ENCODE measurements at places on chromosomes 2 and 18. TPM values are rescaled to one million over a fixed set of nuclear protein-coding genes. Genes with fewer than 3 reads are reported as not detected.
A peak's percentile ranks its signal among the peaks of the same experiment; 100 is the strongest.

- peak; percentile 57 for DNase-seq
- H3K4me1 ChIP-seq, result peaks cover 45% of the 10 kb centered on the region
- H3K36me3 ChIP-seq, result no peaks in the 10 kb centered on the region
- no peaks in the 10 kb centered on the region for H3K27me3 ChIP-seq
These were observed 25.3 kb upstream of the BZW1 start for GRCh38 chr2:200786423-200786822.

DNA sequence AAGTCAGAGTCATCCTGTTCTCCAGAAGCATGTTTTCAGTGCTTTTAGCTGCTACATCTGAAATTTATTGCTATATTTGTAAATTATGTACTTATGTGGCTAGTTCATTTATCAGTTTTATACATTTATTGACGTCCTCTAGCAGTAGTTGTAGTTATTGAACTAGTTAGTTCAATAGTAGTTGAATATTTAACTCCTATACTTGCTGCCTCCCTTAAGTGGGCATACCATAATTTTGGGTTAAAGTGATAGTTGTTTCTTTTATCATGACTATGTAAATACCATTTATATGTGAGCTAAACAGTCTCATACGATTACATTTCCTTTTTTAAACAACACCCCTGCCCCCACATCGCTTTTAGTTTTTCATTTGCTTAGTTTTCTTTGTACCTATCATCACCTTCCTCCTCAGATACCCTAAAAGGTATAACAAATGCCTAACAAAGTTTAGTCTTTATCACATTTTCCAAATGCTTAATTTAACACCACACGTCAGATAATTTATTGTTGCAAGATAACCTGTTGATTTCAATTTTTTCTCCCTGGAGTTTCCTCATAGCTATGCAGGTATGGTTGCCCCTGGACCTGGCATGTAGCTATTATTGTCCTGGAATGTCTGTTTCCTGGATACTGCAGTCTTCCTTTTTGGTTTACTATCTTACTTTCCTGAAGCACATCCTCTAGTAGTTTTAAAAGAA lies 8.8 kb downstream of the MAP4K4 start:
- no peaks in the 10 kb centered on the region for H3K36me3 ChIP-seq
- no peaks in the 10 kb centered on the region for H3K27me3 ChIP-seq
- H3K27ac ChIP-seq, result peak overlapping the region; percentile 82
- H3K4me3 ChIP-seq, result no peak overlapping the region

- no peaks in the 10 kb centered on the region for H3K27me3 ChIP-seq
- H3K36me3 ChIP-seq, result peaks cover 5% of the 10 kb centered on the region
- peaks cover under 1% of the 10 kb centered on the region for H3K4me1 ChIP-seq
- no peak overlapping the region for H3K4me3 ChIP-seq
- no peak overlapping the region for H3K27ac ChIP-seq
- peak; percentile 8 for DNase-seq
These were observed 160.7 kb downstream of the IKZF2 start for GRCh38 chr2:212990697-212991096.

- DNase-seq, result no peak
- H3K36me3 ChIP-seq, result no peaks in the 10 kb centered on the region
- H3K27me3 ChIP-seq, result no peaks in the 10 kb centered on the region
- no peak overlapping the region for H3K27ac ChIP-seq
- H3K4me1 ChIP-seq, result no peaks in the 10 kb centered on the region
- H3K4me3 ChIP-seq, result no peak overlapping the region
These were observed 136.2 kb downstream of the RGPD3 start for GRCh38 chr2:106332054-106332453.

ABCG8 gene
- total RNA-seq, result not detected

- no peak overlapping the region for H3K4me3 ChIP-seq
- no peak overlapping the region for H3K27ac ChIP-seq
- no peaks in the 10 kb centered on the region for H3K4me1 ChIP-seq
- peak; percentile 63 for DNase-seq
- peaks cover 7% of the 10 kb centered on the region for H3K36me3 ChIP-seq
- H3K27me3 ChIP-seq, result no peaks in the 10 kb centered on the region
These were observed 8.8 kb upstream of the TTLL4 start for GRCh38 chr2:218701806-218702205.

CMPK2 gene
- total RNA-seq, result 0.13 TPM

- H3K27ac ChIP-seq, result no peak overlapping the region
- peak; percentile 59 for DNase-seq
- no peak overlapping the region for H3K4me3 ChIP-seq
- H3K4me1 ChIP-seq, result no peaks in the 10 kb centered on the region
- H3K27me3 ChIP-seq, result no peaks in the 10 kb centered on the region
- H3K36me3 ChIP-seq, result no peaks in the 10 kb centered on the region
These were observed 153.8 kb downstream of the MAP2 start for GRCh38 chr2:209577376-209578357.

HOXD8 gene
- total RNA-seq, result 23.4 TPM

DNA sequence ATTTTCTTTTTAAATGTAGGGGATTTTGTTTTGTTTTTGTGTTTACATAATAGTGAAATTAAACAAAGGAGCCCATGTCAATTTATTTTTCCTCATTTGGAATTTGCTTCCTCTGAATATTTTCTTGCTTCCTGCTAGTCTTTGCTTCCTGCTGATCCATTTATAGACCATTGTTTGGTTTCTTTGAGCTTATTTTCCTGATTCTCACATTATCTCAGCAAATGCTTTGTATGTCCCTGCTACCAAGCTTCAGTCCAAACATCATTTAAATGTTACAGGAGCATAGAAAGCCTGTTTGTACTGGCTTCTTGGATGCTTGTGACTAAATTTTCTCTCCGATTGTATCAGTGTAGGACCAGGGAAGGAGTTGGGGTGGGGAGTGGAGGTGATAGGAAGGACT lies 127.3 kb upstream of the IL1R2 start:
- H3K4me1 ChIP-seq, result no peaks in the 10 kb centered on the region
- no peak overlapping the region for H3K27ac ChIP-seq
- no peak for DNase-seq
- no peak overlapping the region for H3K4me3 ChIP-seq

DNA sequence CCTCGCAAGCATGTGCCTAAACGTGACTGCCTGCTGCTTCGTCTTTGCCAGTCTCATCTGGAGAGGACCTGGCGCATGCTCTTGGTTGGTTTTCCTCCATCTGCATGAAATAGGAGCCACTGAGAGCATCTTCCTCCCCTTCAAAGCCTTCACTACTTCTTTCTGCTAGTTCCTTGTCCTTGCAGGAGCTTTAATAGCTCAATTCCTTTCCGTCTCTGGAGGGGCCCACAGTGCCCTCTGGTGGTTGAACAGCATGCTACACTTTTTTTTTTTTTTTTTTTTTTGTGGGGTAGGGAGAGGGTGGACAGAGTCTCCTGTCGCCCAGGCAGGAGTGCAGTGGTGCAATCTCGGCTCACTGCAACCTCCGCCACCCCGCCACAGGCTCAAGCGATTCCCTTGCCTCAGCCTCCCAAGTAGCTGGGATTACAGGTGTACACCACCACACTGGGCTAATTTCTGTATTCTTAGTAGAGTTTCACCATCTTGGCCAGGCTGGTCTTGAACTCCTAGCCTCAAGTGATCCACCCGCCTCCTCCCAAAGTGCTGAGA lies 59.6 kb downstream of the SP110 start:
- H3K36me3 ChIP-seq, result no peaks in the 10 kb centered on the region
- H3K4me3 ChIP-seq, result no peak overlapping the region
- no peaks in the 10 kb centered on the region for H3K4me1 ChIP-seq
- H3K27me3 ChIP-seq, result no peaks in the 10 kb centered on the region
- no peak overlapping the region for H3K27ac ChIP-seq
- DNase-seq, result peak; percentile 70

DNA sequence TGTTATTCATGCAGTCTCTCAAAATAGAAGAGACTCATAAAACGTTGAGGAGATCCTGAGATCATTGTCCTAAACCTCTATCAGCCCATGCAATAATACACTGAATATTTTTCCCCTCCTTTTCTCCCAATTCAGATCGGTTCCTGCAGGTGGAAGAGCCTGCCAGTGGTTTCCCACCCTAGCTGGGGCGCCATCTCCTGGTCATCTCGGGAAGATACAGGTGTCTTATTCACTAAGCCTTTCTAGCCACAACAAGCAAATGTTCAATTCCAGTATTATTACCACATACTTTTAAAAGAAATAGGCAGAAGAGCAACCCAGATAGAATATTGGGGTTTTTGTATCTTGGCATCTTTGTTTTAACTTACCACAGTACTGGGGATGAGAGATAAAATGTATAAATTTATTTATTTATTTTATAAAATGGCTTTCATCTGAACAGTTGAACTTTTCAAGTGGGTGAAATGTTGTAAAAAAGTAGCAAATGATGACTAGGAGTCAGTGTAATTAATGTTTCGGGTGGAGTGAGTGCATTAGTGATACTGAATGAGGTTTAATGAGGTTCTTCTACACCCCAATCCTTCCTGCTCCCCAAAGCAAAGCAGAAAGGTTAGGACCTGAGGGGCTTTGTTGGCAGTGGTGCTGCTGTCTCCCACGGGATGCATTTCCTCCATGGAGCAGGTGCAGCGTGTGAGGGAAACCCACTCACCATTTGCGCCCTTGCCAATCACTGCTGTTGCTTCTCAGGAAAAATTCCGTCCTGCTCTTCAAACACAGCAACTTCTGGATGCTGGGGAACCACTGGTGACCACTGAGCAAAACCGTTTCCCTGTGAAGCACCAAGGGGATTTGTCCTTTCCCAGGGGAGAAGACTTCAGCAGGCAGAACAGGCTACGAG lies 147.1 kb upstream of the FHL2 start:
- no peaks in the 10 kb centered on the region for H3K36me3 ChIP-seq
- H3K4me1 ChIP-seq, result no peaks in the 10 kb centered on the region
- DNase-seq, result peak; percentile 74
- no peak overlapping the region for H3K27ac ChIP-seq

C18orf54 gene
- 2.8 TPM for total RNA-seq

GRCh38 chr18:13267431-13267873 lies 48.9 kb downstream of the LDLRAD4 start:
- no peak overlapping the region for H3K27ac ChIP-seq
- no peaks in the 10 kb centered on the region for H3K36me3 ChIP-seq
- H3K4me3 ChIP-seq, result no peak overlapping the region
- peak; percentile 10 for DNase-seq
- 0 out of 2 replicates have a peak, but pooled peaks cover 4% of the 10 kb centered on the region for H3K4me1 ChIP-seq
- peaks cover 54% of the 10 kb centered on the region for H3K27me3 ChIP-seq

- H3K27ac ChIP-seq, result no peak overlapping the region
- no peaks in the 10 kb centered on the region for H3K4me1 ChIP-seq
- no peak for DNase-seq
- no peak overlapping the region for H3K4me3 ChIP-seq
These were observed 27.3 kb upstream of the THSD7B start for GRCh38 chr2:136738044-136738443.

GRCh38 chr18:12307701-12308385 lies at the start of gene TUBB6:
TSS of gene TUBB6 (plus strand) at chr18:12308241. CDS start at chr18:12308293, 52 bp downstream.
- peak; percentile 95 for DNase-seq
- peak within 1 kb of the TSS; percentile 98 for H3K27ac ChIP-seq
- no peaks in the 10 kb centered on the region for H3K27me3 ChIP-seq
- H3K4me1 ChIP-seq, result peaks cover 37% of the 10 kb centered on the region

DNA sequence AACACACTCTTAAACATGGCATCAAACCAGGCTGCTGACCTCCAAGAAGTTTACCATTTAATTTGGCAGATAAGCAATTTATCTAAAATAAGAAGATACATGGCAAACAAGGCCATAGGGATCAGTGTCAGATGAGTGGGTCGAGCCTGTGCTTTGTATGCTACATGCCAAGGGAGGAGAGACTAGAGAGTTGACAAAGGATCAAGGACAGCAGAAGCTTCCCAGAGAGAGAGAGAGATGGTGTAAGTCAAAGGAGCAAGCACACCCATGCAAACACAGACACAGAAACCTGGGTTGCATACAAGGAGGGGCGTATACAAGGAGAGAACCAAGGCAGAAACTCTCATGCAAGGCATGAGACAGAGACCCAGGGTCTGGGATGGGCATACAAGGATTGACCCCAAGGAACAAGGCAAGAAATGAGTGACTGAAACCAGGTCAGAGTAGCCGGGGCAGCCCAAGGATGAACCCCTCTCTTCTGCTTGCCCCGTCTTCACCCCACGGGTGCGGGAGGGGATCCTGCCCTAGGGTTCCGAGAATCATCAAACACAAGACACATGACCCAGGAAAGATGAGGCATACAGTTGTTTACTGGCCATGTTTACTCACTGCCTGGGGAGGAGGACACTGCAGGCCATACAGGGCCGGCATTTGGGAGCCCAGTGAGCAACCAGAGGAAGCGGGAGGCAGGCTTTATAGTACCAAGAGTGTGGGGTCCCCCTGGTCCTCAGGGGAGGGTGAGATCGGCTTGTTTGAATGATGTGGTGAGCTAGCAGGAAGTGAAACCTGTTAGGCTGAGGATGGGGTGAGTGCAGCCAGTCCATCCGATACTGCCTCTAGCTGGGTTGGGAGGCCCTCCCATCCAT lies 529.2 kb upstream of the ID2 start:
- H3K4me1 ChIP-seq, result peaks cover 24% of the 10 kb centered on the region
- H3K36me3 ChIP-seq, result no peaks in the 10 kb centered on the region
- H3K27me3 ChIP-seq, result no peaks in the 10 kb centered on the region
- no peak overlapping the region for H3K4me3 ChIP-seq
- no peak for DNase-seq
- no peak overlapping the region for H3K27ac ChIP-seq

FAM228A gene
- 2.1 TPM for total RNA-seq

GRCh38 chr2:111616651-111617218 lies 267.3 kb downstream of the ANAPC1 start:
- H3K4me3 ChIP-seq, result no peak overlapping the region
- no peaks in the 10 kb centered on the region for H3K27me3 ChIP-seq
- H3K4me1 ChIP-seq, result peaks cover 18% of the 10 kb centered on the region
- no peak for DNase-seq
- H3K27ac ChIP-seq, result no peak overlapping the region

All from GM23248 (cell line).